ENCODE measurements at places on chromosomes 2 and 18.

GRCh38 chr2:81853341-81853740, 1548.8 kb upstream of the LRRTM1 start:
- DNase-seq: no peak

- DNase-seq: no peak
Observed at GRCh38 chr2:18940184-18940583, 350.8 kb upstream of the NT5C1B start.

DNA sequence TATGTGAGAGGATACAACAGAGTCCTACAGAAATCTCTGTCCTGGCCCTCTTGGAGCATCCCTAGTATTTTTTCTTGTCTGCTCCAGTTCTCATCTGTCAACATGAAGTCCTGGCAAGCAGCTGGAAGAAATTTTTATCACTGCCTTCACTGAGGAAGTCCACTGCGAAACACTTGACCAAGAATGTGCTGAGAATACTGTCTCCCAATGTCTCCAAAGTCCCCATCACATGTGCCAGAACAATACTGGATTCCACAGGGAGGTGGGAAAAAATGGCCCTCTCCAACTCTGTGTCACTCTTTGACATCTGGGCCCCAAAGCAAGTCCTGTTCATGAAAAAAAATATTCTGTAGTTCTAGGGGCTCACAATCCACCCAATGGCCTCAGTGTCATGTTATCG, 32.8 kb upstream of the PGAP1 start:
- DNase-seq: no peak

DNA sequence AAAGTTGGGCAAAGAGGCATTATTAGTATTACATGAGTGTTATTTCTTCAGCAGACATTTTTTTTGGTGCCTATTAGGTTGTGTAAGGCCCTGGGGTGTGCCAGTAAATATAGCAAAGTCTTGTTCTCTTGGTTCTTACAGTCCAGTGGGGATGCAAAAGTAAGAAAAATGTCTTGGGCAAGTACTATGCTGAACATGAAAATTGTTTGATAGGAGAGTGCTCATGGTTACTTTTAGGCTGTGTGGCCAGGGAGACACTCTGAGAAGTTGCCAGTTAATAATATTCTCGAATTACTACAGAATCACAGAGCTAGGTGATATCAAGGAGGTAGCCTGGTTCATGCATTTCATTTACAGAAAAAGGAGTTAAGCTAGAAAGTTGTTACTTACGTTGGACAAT, 1.9 kb downstream of the AGFG1 start:
- DNase-seq: no peak

GRCh38 chr2:221614274-221614673, 42.2 kb upstream of the EPHA4 start:
- no peak for DNase-seq

GRCh38 chr2:118668431-118669424, 178.7 kb downstream of the EN1 start:
- peak; percentile 89 for DNase-seq

- DNase-seq: no peak
Observed at GRCh38 chr18:49031511-49032188, 80.9 kb upstream of the SMAD7 start.

- no peak for DNase-seq
Observed at GRCh38 chr2:158725441-158725891, 69.7 kb upstream of the DAPL1 start.

DNA sequence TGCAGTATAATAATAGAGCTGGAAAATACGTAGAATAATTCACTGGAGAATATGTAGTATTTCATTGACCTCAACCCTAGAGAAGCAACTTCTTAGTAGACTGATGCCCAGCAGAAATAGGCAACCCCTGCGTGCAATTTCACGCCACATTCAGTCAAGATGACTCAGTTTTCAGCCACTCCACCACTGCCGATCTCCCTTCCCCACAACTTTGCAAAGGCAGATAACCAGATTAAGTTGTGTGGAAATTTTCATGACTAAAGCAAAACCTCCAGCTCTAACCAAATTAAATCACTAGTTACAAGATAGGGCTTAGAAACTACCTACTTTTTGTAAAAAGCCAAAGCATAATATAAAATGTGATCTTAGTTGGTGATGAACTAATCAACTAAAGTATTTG, 63.3 kb upstream of the STK17B start:
- peak; percentile 65 for DNase-seq

DNA sequence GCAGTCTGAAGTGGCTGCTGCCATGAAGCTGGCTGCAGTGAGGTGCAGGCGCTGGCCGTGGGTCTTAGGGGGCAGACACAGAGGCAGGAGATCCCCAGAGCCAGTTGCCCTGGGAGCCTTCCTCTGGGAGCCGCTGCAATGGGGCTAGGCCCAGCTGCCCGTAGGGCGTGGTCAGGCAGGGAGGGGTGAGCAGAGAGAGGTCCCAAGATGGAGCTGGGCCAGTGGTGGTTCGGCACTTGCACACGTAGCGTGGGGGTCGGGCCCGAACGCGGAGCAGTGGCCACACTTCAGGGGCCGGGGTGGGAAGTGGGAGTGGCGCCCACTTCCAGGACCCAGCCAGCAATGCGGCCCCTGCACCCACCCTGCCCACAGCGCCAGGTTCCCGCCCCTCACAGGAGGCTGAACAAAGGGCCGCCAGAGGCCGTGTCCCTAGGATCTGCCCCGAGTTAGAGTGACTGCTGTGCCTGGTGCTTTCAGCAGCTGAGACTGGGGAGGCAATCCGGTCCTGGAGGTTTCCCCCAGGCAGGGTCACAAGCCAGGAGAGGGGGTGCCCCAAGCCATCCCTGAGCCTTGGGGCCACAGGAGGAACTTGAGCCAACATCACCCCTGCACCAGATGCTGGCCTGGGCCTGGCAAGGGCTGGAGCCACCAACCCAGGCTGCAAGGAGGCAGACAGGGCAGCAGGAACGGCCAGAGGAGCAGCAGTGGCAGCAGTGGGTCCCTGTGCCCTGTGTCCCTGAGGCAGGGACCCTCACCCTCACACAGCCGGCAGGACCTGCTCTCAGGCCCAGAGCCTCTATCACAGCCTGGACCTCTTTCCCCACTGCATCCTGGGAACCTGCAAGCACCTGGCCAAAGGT, 21.3 kb upstream of the SP140L start:
- DNase-seq: no peak

DNA sequence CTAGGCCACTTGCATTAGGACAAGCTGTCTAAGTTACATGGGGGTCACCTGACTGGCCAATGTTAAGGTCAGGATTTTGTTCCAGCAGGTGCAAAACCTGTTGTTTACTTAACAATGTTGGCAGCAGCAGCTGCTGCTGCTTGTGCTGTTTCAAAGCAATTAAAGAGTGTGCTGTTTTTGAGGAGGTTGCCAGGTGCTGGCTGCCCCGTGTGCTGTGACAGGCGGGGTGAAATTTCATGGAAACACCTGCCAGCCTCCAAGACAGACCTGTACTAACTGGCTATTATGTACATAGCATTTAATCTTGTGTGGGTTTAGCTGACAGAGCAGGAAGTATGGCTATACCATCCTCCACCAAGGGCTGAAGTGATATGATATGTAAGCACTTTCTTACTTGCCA, 224.9 kb downstream of the ASXL3 start:
- DNase-seq: no peak

DNA sequence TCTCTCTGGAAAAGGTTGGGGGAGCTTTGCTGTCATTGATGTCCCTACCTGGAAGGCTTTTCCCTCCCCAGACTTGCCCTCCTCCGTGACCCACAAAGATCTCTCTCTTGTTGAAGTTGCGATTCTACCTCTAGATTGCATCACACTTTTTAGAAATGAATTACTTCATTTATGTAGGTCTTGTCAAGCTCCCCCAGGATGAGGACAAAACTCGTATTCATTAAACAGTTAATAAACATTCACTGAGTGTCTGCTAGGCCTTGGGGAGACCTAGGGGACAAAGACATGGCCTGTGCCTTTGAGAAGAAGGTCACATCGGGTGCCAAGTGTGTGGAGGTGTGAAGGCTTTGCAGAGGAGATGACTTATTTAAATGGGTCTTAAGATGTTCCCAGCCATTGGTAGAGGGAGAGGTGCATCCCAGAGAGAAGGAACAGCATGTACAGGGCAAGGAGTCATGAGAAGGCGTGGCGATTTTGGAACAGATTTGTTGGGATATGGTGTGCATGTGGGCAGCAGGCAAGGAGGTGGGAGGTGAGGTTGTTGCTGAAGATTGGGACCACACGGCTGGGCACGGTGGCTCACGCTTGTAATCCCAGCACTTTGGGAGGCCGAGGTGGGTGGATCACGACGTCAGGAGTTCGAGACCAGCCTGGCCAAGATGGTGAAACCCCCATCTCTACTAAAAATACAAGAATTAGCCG, 9.8 kb upstream of the YWHAQ start:
- no peak for DNase-seq

DNA sequence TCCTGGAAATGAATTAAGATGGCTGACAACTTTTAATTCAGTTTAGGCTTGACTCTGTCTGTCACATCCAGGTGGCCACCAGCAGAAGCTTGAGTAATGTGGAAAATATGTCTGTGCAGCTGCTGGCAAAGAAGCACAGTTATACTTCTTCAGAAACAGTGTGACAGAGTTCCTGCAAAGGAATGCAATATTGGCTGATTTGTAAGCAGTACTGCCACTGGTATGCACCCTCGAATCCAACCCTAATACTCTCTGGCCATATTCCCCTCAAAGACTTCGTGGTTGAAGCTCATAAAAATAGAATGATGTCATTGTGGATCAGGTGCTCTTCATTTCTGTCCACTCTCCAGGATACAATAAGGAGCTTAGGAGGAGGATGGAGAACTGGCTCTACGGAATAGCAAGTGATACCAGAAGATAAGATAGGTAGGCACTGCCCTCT, 86.2 kb downstream of the METTL8 start:
- peak; percentile 27 for DNase-seq

- no peak for DNase-seq
Observed at GRCh38 chr18:13684546-13684945, 41.8 kb downstream of the FAM210A start.

DNA sequence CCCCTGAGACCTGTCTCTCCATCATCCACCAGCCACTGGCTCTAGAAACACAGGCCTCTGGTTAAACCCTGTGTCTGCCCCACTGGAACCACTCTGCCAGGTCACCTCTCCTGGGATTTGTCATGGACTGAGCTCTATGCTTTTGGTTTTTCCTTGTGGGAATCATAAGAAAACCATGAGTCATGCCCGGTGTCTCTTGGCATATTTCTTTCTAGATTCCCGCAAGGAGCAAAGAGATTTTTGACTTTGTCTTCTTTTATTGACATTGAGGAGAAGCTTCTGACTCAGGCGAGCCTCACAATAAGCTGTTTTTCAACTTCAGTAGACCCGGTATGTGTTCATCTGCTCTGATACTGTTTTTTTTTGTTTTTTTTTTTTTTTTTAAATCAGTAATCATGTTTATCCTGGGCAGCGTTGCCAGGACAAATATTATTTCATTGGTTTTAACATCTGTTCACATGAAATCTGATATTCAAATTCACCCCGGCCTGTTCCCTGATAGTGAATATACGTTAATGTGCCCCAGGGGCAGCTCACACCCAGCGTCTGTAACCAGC, 207.1 kb downstream of the ACKR3 start:
- peak; percentile 40 for DNase-seq

DNA sequence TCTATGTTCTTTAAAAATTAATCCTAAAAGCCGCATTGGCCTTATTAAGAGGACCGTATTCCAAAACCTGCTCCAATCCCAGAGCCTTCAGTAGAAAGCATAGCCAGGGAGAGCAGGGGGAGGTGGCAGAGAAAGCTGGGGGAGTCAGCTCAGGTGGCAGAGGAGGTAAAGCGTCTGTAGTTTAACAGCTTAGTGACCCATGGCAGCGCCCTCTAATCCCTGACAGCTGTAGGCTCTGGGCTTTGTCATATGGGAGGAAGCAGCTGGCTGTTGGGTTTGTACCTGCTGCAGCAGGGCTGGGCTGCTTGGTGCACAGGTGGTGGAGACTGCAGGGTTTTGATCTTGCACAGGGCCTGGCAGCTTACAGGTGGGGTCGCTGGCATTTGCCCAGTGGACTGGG, 50.6 kb downstream of the THNSL2 start:
- no peak for DNase-seq

Measured in AG09319 (cell line).